COLO829 (cell line): ENCODE measurements at places on chromosomes 3 and 15.

- no peak for DNase-seq
These were observed 336.5 kb upstream of the TGFBR2 start for GRCh38 chr3:30269751-30270445.

- DNase-seq = no peak
These were observed 54.8 kb upstream of the OXTR start for GRCh38 chr3:8824238-8824637.

- no peak for DNase-seq
These were observed 73.2 kb downstream of the PRICKLE2 start for GRCh38 chr3:64152086-64152485.

DNA sequence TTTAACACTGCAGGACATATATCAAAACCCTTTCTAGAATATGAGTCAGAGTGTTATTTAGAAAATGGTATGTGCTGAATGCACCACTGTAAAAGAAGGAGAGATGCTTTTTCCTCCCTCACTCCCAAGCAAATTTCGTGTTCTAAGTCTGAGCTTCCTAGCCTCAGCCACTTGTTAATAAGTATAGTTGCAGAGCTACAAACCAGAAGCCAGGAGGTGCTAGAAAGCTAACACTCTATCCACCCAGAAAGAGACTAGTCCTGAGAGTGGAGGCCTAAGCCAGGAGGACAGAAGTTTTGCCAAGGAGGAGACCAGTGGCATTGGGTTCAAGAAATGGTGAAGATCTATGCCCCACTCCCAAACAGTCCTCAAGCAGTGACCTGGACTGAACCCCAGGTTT is 40.5 kb upstream of the GYG1 start:
- DNase-seq = no peak

GRCh38 chr15:44813231-44813630 is 76.9 kb downstream of the TRIM69 start:
- no peak for DNase-seq

DNA sequence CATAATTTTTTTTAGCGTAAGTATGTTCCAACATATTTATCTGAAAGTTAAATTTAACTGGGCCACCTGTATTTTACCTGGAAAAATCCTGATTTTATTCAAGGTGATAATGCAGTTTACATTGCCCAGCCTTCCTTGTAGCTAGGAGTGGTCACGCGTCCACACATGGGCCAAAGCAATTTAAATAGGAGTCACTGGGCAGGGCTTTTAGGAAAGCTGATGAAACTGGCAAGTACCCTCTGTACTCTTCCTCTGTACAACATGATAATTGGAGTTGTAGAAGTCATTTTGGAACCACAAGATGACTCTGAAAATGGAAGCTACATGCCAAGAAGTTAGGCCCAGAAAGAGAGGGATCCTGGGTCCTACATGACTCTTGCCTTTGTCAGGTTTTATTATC is 9.5 kb downstream of the BTD start:
- DNase-seq = no peak

GRCh38 chr15:63972801-63973200 is 73.5 kb downstream of the DAPK2 start:
- DNase-seq = no peak

DNA sequence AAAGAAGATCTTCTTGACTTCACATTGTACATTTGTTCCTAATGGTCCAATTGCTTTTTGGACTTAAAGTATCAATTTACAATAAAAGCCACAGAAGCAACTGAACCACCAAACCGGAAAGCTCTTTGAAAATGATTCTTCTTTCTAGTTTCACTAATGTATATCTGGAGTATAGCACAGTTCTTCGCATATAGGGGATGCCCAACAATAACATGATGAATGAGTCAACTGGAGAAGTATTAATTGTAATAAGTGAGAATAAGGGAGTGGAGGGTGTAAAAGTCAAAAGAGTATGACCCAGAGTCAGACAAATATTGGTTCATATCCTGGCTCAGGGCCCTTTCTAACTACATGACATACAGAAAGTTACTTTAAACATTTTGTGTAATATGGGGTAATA is 425.2 kb downstream of the ZBTB20 start:
- no peak for DNase-seq

- DNase-seq = no peak
These were observed 217.4 kb downstream of the DIPK2A start for GRCh38 chr3:144189044-144189443.

DNA sequence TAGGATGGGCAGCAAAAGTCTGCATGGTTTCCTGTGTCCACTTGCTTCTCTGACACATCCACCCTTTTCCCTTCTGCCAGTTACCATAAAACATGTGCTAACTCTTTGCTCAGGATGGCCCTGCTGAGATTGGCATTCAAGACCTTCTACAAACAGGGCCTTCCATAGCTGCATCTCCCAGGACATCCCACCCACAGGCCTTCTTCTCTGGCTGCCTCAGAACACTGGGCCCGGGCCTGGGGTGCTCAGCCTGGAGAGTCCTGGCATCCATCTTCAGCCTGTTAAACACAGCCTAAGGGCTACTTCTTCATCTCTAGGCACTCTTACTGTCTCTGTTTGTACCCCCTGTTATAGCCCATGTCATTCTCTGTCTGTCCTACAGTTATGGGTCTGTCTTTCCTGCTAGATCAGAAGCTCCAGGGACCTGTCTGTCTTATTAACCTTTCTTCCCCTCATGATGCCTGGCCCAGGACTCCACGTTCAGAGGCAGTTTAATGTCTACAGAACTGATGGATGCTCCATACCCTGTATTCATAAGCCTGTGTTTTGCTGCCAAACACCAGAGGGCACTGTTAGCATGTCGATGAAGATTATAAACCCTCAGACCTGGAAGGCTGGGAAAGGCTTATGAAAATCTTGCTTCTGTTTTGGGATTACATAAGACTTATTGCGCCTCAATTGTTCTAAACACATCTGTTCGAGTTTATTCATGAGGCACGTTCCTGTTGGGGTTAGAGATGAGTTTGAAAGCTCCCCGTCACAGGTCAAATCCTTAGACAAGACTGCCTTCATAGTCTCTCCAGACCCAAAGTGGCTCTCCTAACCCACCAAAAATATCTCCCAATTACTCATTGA is 16.5 kb downstream of the SEMA3G start:
- peak; percentile 70 for DNase-seq

- peak; percentile 71 for DNase-seq
These were observed 97.0 kb downstream of the TNIK start for GRCh38 chr3:171363202-171363601.

DNA sequence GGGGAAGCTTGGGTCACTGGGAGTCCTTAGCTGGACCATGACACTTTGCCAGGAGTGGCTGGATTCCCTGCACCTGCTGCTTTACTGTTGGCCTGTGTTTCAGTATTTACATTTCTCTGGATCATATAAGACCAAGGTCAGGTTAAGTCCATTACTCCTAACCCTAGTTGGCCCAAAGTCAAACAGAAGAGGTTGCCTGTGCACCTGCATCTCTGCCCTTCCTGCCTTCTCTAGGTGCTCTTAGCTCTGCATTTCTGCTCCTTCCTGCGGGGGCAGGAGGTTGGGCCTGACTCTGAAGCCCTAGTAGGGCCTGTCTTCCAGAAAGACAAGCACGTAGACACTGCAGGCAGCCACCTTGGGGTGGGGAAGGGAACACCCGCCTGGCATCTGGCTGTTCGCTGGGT is 124.3 kb downstream of the RPLP1 start:
- no peak for DNase-seq

DNA sequence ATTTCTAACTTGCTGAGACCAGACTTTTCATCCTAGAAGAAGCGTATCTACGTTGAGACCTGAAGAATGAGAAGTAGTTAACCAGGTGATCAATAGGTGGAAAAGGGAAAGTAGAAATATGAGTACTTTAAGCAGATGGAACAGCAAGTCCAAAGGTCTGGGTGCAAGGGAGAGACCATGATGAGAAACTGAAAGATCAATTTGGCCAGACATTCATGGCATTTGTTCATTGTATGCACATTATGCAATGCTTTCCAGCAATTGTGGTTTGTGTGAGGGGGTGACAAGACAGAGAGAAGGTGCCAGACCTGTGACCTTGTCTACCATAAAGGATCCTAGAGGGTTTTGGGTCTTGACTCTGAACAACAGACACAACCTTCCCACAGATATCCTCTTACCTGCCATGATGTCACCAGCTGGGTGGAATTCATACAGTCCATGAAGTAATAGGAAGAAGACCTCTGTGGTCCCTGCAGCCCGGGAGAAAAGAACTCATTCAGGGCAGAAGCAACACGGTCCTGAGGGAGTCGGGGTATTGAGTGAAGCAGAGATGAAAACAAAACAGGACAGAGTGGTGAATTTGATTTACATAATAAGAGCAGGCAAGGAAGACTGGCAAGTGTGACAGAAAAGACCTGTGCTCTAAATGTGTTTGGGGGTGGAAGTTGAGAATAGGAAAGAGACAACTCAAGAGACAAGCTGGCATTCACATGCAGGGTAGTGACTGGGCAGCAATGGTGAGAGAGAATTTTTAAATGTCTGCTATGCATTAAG is 63.4 kb upstream of the PSMD6 start:
- DNase-seq = no peak

DNA sequence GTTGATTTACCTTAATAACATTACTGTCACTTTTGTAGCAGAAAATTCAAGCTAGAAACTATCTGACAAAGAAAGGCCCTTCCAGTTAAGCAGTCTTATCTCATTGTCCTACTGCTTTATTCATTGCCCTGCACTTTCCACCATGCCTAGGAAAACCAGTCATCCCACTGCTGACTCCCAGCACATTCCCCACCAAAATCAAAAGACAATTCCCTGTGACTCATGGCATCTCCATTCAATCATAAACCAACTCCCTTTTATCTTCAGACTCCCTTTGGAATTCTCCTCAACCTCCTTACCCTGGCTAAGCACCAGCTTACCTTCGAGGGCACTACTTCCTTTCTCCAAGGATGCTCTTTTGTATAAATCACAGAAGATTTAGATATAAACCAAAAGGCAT is 184.3 kb downstream of the PLCH1 start:
- peak; percentile 18 for DNase-seq

DNA sequence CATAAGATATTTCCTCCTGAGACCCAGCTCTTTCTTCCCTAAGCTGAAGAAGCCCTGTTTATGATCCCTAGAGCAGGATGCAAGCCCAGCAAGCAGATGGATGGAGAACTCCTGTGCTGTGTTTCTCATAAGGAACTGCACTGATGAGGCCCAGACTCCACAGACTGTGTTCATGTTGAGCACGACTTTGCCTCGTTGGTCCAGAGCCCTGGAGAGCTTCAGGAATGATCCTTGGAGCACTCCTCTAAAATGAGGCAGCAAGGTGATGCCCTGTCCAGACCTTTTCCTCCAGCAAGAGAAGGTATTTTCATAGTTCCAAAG is 83.8 kb downstream of the MYLK start:
- no peak for DNase-seq

DNA sequence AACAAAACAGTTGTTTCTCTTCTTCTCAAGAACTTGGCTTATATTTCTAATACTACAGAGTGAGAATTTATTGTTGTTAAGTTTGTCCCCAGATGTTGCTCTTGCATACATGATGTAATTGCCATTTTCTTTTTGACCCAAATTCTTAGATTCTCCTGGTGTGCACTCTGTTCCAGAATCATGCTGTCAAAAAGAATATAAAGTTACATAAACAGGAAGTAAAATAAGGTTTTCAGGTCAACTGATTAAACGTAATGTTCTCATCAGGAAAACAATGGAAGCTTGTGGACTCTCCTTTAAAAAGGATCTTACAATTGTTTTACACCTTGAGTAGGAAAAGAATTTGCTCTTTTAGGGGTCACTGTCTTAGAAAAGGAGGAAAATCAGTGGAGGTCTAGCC is 121.8 kb downstream of the ADAM10 start:
- no peak for DNase-seq

GRCh38 chr3:72187131-72187530 is 402.2 kb upstream of the PROK2 start:
- no peak for DNase-seq

DNA sequence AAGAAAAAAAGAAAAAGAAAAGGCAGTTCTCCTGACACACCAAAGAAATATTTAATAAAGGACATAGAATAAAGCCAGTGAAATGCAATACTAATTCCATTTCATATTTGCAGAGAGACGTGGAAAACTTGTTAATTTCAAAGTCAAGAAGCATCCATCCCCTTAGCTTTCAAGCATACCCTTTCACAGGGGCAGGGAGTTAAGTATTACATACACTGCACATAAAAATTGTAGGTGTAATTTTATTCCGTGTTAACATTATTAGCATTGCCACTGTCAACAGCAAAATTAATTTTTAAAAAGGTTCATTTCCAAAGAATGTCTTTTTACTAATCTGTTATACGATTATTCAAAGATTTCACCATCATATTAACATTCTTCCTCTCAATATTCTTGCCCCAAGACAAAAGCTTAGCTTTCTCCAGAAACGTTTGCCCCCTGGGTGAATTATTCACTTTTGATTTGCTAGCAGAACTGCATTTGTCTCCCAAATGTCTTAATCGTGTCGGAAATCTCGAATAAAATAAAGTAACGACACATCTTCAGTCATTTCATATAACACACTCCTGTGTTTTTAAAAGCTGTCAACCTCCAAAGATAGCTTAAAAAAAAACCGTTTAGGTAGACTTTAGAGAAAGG is 517.9 kb downstream of the MECOM start:
- no peak for DNase-seq

- DNase-seq = no peak
These were observed 158.2 kb downstream of the ZNF385D start for GRCh38 chr3:21592828-21593227.

- DNase-seq = no peak
These were observed 197.5 kb upstream of the NR2E3 start for GRCh38 chr15:71612869-71613268.

DNA sequence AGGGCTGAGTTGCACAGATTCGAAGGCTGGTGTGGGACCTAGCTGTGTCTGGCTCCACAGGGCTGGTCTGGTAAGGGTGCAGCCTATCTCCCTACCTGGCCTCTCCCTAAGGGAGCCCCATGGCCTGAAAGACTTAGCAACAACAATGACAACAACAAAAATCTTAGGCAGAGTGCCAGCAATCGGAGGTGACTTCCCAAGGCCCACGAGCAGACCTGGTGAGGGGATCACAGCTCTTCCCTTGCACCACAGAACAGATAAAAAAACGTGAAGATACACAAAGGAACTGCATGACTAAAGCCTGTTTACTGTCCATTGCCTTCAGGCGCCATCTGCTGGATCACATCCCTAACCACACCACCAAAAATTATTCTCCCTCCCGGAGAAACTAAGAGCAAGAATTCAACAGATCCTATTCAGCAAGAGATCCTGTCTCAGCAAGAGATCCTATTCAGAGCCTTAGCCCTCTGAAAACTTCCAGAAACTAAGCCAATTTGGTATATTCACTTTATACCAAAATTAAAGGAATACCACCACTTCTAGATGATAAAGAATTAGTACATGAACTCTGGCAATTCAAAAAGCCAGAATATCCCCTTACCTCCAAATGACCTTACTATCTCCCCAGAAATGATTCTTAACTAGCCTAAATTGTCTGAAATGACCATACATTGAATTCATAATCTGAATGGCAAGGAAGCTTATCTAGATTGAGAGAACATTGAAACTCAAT is 24.1 kb upstream of the OR5K4 start:
- peak; percentile 70 for DNase-seq
